Progenitor cell of endocrine pancreas (in vitro differentiated cells): ENCODE measurements at places on chromosomes 11 and 22. TPM values are rescaled to one million over a fixed set of nuclear protein-coding genes. Genes with fewer than 3 reads are reported as not detected.

The MS4A12 gene
- not detected in 2 replicates for total RNA-seq

The FZD4 gene
- 9.3 and 11.7 TPM in 2 replicates for total RNA-seq

The PNPLA3 gene
- total RNA-seq, result 11.4 and 12.2 TPM in 2 replicates

The RASL10A gene
- total RNA-seq, result 0.31 and 1.2 TPM in 2 replicates

The SYCE3 gene
- total RNA-seq, result not detected in 2 replicates

The MYOD1 gene
- total RNA-seq, result not detected in 2 replicates

The INCENP gene
- total RNA-seq, result 58.0 and 60.5 TPM in 2 replicates

The BAD gene
- total RNA-seq, result 42.8 and 46.9 TPM in 2 replicates

The FAM83F gene
- total RNA-seq, result 19.8 and 21.3 TPM in 2 replicates

The NXPE1 gene
- not detected in 2 replicates for total RNA-seq

The OR8B2 gene
- not detected in 2 replicates for total RNA-seq

The BBOX1 gene
- total RNA-seq, result not detected in 2 replicates

DNA sequence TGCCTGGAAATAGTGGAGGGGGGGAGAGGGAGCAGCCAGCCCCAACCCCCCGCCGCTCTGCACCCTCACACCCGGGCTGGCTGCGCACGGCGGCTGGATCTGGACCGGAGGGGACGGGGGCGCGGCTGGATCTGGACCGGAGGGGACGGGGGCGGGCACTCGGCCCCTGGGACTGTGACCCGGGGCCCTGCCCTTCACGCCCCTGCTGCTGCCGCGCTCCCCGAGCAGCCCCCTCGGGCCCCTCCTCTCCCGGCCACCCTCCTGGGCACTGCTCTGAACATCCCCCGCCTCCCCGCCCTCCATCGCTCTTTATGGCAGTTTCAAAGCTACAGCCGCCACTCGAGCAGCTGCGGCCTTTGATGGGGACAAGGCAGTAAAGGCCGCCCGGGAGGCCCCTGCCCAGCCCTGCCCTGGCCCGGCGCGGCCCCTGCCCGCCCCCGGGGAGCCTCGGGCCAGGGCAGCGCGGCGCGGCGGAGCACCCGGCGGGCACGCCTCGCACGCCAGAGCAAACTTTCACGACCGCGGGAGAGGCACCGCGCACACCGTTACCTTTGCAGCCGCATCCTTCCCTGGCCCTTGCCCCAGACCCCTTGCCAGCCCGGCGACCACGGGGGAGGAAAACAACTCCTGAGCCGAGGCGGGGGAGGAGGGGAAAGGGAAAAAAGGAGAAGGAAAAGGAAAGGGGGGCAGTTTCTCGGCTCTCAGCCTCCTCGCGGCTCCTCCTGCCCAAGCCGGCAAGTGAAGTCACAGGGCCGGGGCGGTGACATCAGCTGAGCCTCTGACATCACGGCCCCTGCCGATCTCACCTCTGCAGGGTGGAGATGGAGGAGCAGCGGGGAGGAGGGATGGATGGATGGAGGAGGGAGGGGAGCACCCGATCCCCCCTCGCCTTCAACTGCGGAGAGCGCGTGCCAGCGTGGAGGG is 13.1 kb upstream of the TCF20 start:
- H3K27me3 ChIP-seq, result peaks cover 63% of the 10 kb centered on the region
- peaks cover 4% of the 10 kb centered on the region for H3K4me1 ChIP-seq
- no peaks in the 10 kb centered on the region for H3K36me3 ChIP-seq
- no peak for DNase-seq
- H3K4me3 ChIP-seq, result peak overlapping the region; percentile 34
- no peak overlapping the region for H3K27ac ChIP-seq

- H3K36me3 ChIP-seq, result no peaks in the 10 kb centered on the region
- no peak overlapping the region for H3K4me3 ChIP-seq
- H3K27me3 ChIP-seq, result no peaks in the 10 kb centered on the region
- H3K27ac ChIP-seq, result no peak overlapping the region
- no peak for DNase-seq
Measured at GRCh38 chr11:89205378-89205777, 27.7 kb downstream of the TYR start.

DNA sequence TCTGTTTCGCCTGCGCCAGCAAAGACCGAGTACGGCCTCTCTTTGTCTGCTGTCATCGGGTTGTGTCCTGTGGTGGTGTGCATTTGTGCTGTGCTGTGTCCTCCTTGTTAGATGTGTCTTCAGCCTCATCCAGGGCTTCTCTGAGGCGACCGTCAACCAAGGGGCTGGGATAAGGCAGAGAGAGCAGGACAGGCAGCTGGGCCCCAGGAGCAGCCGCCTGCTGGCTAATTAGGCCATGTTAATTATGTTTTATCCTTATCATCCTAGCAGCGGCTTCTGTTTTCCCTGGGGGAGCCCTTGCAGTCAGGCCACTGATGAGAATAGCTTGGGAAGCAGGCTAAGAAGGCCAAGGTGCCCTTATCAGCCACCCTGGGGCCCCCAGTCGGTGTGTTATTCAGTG is 40.7 kb upstream of the TTC12 start:
- no peak overlapping the region for H3K4me3 ChIP-seq
- H3K27ac ChIP-seq, result no peak overlapping the region
- H3K36me3 ChIP-seq, result no peaks in the 10 kb centered on the region
- peaks cover 3% of the 10 kb centered on the region for H3K27me3 ChIP-seq
- H3K4me1 ChIP-seq, result peaks cover 4% of the 10 kb centered on the region
- DNase-seq, result no peak

GRCh38 chr11:133843454-133843987 is 1.8 kb downstream of the SPATA19 start:
- H3K4me3 ChIP-seq, result no peak overlapping the region
- H3K4me1 ChIP-seq, result no peaks in the 10 kb centered on the region
- peaks cover 10% of the 10 kb centered on the region for H3K27me3 ChIP-seq
- no peaks in the 10 kb centered on the region for H3K36me3 ChIP-seq
- DNase-seq, result no peak
- H3K27ac ChIP-seq, result no peak overlapping the region

- peak overlapping the region; percentile 63 for H3K4me3 ChIP-seq
- no peaks in the 10 kb centered on the region for H3K36me3 ChIP-seq
- no peak overlapping the region for H3K27ac ChIP-seq
- H3K4me1 ChIP-seq, result peaks cover 8% of the 10 kb centered on the region
- DNase-seq, result no peak
Measured at GRCh38 chr11:44316659-44317240, 6.8 kb upstream of the ALX4 start.

- H3K4me3 ChIP-seq, result no peak overlapping the region
- H3K4me1 ChIP-seq, result no peaks in the 10 kb centered on the region
- H3K27me3 ChIP-seq, result peaks cover 45% of the 10 kb centered on the region
- no peak for DNase-seq
- H3K36me3 ChIP-seq, result no peaks in the 10 kb centered on the region
- no peak overlapping the region for H3K27ac ChIP-seq
Measured at GRCh38 chr22:48142388-48142787, 1379.9 kb downstream of the TBC1D22A start.

DNA sequence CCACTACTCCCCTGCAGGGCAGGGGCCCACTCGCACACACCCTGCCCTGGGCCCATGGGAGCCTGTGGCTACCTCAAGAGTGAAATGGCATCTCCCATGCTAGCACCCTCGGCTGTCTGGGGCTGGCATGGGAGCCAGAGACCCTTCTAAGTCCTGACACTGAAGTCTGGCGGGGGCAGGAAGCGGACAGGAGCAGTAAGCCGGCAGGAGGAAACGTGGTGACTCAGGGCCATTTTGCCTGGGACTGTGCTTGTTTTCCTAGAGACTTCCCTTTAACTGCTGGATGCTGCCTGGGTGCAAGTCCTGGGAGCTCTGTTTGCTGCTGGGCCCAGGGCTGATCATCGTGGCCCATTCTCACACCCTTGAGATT is 16.8 kb downstream of the RELT start:
- no peaks in the 10 kb centered on the region for H3K27me3 ChIP-seq
- H3K27ac ChIP-seq, result no peak overlapping the region
- DNase-seq, result no peak
- no peaks in the 10 kb centered on the region for H3K36me3 ChIP-seq
- H3K4me3 ChIP-seq, result no peak overlapping the region

DNA sequence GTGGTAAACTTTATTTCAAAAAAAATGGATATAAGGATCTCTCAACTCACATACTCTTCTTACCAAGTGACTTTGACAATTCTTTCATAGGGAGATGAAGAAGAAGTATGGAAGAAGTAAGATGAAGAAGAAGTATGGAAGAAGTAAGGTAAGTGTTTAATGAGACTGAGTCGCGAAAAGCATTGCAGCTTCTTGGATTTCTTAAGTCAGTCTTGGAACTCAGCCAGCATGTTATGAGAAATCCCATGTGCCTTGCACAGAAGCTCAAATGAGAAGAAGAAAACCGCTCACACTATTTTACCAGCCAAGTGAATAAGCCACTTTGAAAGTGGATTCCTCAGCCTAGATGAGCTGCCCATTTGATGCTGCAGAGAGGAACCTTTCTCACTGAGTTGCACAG is 332.0 kb upstream of the CCDC179 start:
- no peak for DNase-seq
- H3K36me3 ChIP-seq, result no peaks in the 10 kb centered on the region
- peaks cover 2% of the 10 kb centered on the region for H3K4me1 ChIP-seq
- H3K27ac ChIP-seq, result peak overlapping the region; percentile 34

DNA sequence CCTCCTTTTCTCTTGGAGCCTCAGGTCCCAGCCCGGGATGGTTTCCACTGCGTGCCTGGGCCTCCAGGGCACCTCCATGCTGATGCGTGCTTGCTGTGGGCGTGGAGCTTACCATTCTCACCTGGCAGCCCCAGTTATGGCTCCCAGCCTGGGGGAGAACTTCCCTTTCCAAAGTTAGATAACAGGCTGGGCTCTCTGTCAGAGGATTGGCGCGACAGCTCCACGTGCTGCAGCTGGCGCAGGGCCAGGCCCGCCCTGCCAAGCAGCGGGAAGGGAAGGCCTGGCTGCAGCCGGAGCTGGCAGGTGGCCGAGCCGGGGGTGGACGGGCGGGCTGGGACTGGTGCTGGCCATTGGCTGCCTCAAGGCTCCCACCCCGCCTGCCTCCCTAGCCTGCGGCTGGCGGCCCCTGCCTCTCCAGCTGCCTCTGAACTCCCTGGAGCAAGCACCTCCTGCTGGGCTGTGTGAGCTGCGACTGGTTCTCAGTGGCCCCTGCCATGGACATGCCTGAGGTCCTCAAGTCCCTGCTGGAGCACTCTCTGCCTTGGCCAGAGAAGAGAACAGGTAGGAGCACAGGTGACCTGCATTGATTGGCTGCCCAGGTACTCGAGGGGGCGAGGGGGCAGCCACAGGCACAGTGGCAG is 14.6 kb upstream of the TEF start:
- H3K4me1 ChIP-seq, result peaks cover 10% of the 10 kb centered on the region
- peaks cover 3% of the 10 kb centered on the region for H3K27me3 ChIP-seq
- DNase-seq, result no peak
- H3K27ac ChIP-seq, result no peak overlapping the region
- H3K4me3 ChIP-seq, result no peak overlapping the region

DNA sequence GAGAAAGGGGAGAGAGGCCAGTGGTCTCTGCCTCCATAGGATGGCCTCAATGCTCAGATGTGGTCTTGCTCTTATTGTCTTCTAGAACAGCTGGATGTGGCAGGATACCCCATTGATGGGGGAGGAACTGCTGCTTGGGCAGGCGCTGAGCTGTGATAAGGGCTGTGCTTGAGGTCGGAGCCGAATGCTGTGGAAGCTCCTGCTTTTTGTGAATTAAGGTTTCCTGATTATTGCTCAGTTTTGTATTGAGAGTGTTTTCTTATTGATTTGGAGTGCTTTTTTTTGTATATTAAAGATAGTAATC is 57.2 kb downstream of the CABIN1 start:
- no peak overlapping the region for H3K27ac ChIP-seq
- no peaks in the 10 kb centered on the region for H3K27me3 ChIP-seq
- H3K36me3 ChIP-seq, result peaks cover 32% of the 10 kb centered on the region
- peaks cover 10% of the 10 kb centered on the region for H3K4me1 ChIP-seq

- no peak overlapping the region for H3K27ac ChIP-seq
- no peaks in the 10 kb centered on the region for H3K4me1 ChIP-seq
Measured at GRCh38 chr11:47908198-47908597, 60.0 kb upstream of the NUP160 start.

DNA sequence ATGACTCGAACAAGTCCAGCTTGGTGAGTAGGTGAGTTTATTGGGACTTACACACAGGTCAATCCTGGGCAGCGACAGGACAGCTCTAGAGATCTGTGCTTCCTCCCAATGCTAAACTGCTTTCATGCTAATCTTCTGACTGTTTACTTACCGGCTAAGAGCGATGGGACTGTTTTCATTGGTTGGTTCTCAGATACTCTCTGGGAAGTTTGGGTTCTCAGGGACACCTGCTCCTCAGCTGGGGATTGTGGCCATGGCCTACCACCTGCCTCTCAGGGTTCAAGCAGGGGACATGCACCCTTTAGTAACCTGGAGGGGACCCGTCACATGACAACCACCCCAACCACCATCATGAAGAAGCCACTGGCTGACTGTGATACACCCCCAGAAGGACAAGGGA is 13.1 kb downstream of the APOL2 start:
- H3K36me3 ChIP-seq, result peaks cover 3% of the 10 kb centered on the region
- peaks cover 20% of the 10 kb centered on the region for H3K4me1 ChIP-seq
- peak overlapping the region; percentile 22 for H3K27ac ChIP-seq

- H3K27ac ChIP-seq, result no peak overlapping the region
- no peaks in the 10 kb centered on the region for H3K36me3 ChIP-seq
- peaks cover 12% of the 10 kb centered on the region for H3K4me1 ChIP-seq
- DNase-seq, result no peak
- peaks cover 3% of the 10 kb centered on the region for H3K27me3 ChIP-seq
Measured at GRCh38 chr11:35539781-35540281, 14.4 kb upstream of the PAMR1 start.

- no peak overlapping the region for H3K4me3 ChIP-seq
- H3K27ac ChIP-seq, result peak overlapping the region; percentile 67
- DNase-seq, result no peak
- H3K27me3 ChIP-seq, result no peaks in the 10 kb centered on the region
- H3K4me1 ChIP-seq, result peaks cover 2% of the 10 kb centered on the region
- peaks cover 5% of the 10 kb centered on the region for H3K36me3 ChIP-seq
Measured at GRCh38 chr11:85930879-85931366, 75.7 kb downstream of the CCDC83 start.

DNA sequence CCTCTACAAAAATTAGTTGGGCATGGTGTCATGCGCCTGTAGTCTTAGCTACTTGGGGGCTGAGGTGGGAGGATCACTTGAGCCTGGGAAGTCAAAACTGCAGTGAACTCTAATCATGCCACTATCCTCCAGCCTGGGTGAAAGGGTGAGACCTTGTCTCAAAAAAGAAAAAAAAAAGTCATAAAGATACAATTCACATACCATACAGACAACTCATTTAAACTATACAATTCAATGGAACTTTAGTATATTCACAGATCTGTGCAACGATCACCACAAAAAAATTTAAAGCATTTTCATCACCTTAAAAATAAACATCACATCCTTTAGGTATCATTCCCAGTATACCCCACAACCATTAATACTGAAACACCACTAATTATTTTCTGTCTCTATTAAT is 201.2 kb downstream of the PGR start:
- no peaks in the 10 kb centered on the region for H3K36me3 ChIP-seq
- no peak for DNase-seq
- H3K27me3 ChIP-seq, result no peaks in the 10 kb centered on the region
- peaks cover 2% of the 10 kb centered on the region for H3K4me1 ChIP-seq

- H3K27ac ChIP-seq, result peak overlapping the region; percentile 92
- H3K4me3 ChIP-seq, result no peak overlapping the region
- no peaks in the 10 kb centered on the region for H3K36me3 ChIP-seq
- H3K27me3 ChIP-seq, result no peaks in the 10 kb centered on the region
- peaks cover 49% of the 10 kb centered on the region for H3K4me1 ChIP-seq
Measured at GRCh38 chr11:73334384-73335203, 26.5 kb downstream of the ARHGEF17 start.

- peaks cover 3% of the 10 kb centered on the region for H3K36me3 ChIP-seq
- H3K27me3 ChIP-seq, result no peaks in the 10 kb centered on the region
- H3K4me1 ChIP-seq, result peaks cover 7% of the 10 kb centered on the region
- H3K27ac ChIP-seq, result peak overlapping the region; percentile 73
Measured at GRCh38 chr11:44943696-44944095, 7.0 kb downstream of the TP53I11 start.
